ENCODE measurements at places on chromosomes 3 and 15.
A peak's percentile ranks its signal among the peaks of the same experiment; 100 is the strongest.

GRCh38 chr3:72836923-72837322, 11.3 kb downstream of the SHQ1 start:
- peak; percentile 65 for DNase-seq

GRCh38 chr3:139301183-139301582, 42.6 kb upstream of the MRPS22 start:
- no peak for DNase-seq

DNA sequence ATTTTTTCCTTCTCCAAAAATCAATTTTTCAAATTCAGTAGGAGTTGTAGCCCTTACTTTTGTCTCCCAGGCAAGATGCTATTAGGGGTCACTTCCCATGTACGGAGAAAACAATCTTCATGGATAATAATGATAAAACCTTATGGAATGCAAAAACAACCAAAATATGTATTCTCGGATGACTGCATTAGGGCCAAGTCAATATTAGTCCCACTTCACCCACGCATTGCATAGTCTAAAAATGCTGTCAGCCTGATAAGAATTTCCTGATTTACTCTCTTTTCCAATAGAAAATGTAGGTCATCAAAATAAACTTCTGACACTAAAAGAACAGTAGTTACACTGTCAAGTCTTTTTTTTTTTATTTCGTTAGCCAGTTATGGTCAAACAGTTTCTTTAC, 2.7 kb downstream of the VGLL3 start:
- no peak for DNase-seq

GRCh38 chr15:62976301-62976881, 66.2 kb upstream of the TPM1 start:
- DNase-seq: no peak

- no peak for DNase-seq
Measured at GRCh38 chr3:10085738-10086137, 22.3 kb downstream of the FANCD2OS start.

- DNase-seq: no peak
Measured at GRCh38 chr3:129616291-129616690, 9.8 kb upstream of the PLXND1 start.

- no peak for DNase-seq
Measured at GRCh38 chr3:62036726-62037125, 336.6 kb downstream of the FEZF2 start.

GRCh38 chr3:71584394-71585011, 975 bp upstream of the FOXP1 start:
- peak; percentile 71 for DNase-seq

DNA sequence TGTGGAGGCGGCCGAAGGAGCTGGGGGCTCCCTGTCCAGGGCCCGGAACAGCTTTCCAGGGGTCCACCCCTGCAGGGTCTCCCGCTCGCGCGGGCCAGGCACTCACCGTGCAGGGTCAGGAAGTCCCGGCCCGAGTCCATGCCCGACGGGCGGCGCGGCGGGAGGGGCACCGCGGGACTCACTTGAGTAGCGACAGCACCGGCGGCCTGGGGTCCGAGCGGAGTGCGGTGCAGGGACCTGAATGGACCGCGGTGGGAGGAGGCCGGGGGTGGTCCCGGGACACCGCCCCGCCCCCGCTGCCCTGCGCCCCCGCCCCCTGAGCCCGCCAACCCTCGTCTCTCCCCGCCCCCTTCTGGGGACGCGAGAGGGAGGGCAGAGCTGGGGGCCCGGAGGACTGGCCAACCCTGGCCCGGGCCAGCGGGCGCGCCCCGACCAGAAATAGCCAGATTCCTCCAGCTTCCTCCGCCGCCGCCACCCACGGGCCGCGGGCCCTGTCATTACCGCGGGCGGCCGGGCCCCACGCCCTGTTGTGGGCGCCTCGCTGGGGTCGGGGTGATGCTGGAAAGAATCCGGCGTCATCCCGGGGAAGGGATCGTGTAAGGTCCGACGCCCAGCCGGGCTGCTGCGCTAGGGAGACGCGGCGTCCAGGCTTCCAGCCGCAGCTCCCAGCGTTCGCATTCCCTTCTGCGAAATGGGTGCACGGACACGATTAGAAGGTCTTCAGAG, at the start of gene PLCD1:
Gene PLCD1 (minus strand): TSS at position 243 of the 726 bp plus-strand sequence. CDS start 103 bp downstream, at position 140.
- peak; percentile 72 for DNase-seq

GRCh38 chr15:55279746-55280351, 9.8 kb downstream of the RAB27A start:
- no peak for DNase-seq

GRCh38 chr3:72888546-72889309, 882 bp downstream of the GXYLT2 start:
- peak; percentile 57 for DNase-seq

- no peak for DNase-seq
Measured at GRCh38 chr3:195110647-195111318, 160.2 kb downstream of the XXYLT1 start.

- DNase-seq: no peak
Measured at GRCh38 chr3:194893121-194893987, 207.7 kb downstream of the FAM43A start.

- DNase-seq: no peak
Measured at GRCh38 chr3:12681943-12682390, 18.1 kb upstream of the RAF1 start.

- no peak for DNase-seq
Measured at GRCh38 chr3:150703299-150703755, 393 bp downstream of the ERICH6 start.

DNA sequence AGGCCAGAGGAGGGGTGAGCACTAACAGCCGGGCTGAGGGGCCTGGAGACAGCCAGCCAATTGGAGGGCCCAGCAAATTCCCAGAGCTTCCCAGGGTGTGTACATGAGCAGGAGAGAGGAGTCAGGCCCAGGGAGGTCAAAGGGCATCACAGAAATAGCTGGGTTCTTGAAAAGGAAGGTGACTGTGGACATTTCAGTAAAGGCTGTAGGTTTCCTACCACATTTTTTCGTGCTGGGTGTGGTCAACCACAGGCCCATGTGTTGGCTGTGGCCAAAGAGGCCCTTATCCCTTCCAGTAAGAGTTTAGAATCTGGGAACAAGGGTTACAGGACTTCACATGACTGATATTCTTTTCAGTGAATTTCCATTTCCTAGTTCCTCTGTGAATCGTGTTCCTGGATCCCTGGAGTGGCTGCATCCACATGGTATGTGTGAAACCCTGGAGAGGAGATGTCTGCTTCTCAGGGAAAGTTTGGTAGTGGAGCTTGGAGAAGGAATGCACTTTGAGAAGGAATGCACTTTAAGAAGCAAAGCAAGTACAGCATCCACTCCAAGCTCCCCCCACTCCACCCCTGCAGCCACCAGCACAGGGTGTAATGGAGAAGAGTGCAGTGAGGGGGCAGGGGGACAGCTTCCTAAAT, 73.2 kb upstream of the HEG1 start:
- no peak for DNase-seq

DNA sequence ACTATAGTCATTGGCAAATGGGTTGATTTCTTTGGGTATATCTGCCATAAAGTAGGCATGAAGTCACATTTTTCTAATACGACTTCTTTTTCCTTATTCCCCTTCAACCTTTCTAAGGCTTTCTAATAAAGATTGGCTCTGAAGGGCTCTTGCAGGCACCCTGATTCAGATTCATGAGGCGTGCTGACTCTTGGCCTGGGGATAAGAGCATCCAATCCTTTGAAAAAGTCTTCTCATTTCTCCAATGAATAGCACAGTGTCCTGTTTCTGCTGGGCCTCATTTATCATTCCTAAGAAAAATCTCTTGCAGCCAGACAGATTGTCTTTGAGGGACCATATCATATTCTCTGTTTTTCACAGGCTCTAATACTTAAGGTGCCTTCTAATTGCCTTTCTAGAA, 32.3 kb upstream of the BNIP2 start:
- no peak for DNase-seq

Measured in anterior cingulate cortex (tissue), 58 donors.